ENCODE measurements at places on chromosomes 7 and 10. TPM values are rescaled to one million over a fixed set of nuclear protein-coding genes. Genes with fewer than 3 reads are reported as not detected.

GRCh38 chr10:14102056-14102455 lies 228.7 kb downstream of the FRMD4A start:
- DNase-seq: no peak

The ZNF365 gene
- polyA plus RNA-seq: 0.30 TPM

DNA sequence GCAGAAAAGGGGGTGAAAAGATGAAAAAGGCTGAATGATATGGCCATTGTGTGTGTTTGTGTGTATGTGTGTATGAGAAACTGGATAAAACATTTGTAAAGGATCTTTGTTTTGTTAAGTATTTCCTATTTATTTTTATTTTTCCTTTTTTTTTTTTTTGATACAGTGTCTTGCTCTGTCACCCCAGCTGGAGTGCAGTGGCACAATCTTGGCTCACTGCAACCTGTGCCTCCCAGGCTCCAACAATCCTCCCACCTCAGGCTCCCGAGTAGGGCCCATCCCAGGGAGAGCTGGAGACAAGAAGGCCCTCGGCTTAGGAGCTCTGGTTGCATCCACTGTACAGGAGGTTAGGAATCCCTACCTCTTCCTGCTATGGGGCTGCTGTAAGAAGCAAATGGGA lies 6.9 kb upstream of the CALML5 start:
- DNase-seq: no peak

- DNase-seq: no peak
Observed at GRCh38 chr7:16061630-16062029, 359.7 kb downstream of the CRPPA start.

DNA sequence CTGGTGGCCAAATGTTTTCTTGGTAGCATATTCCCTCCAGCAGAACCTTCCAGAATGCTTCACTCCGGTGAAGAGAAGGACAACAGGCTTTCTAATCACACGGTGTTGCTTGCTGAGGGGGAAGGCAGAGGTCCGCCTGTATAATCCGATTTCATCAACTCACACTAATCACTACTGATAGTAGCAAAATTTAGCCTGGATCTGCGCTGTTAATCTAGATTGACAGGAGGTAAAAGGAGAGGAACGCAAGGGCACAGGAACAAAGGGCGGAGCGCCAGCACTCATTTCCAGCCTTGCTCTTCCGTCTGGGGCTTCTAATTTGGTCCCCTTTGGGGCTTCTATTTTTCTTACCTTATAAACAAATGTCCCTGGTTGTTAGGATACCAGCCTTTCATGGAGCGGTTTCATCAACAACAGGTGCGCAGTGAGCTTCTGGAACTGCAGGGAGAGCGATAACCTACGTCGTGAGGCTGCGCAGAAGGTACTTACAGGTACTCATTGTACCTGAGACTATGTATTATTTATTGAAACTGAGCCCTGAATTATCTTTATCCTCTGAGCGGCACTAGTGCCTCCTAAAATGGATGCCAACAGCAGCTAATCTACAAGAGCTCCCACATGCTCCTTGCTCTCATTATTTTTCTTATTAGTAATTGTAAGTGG lies 150.6 kb downstream of the CACNB2 start:
- no peak for DNase-seq

DNA sequence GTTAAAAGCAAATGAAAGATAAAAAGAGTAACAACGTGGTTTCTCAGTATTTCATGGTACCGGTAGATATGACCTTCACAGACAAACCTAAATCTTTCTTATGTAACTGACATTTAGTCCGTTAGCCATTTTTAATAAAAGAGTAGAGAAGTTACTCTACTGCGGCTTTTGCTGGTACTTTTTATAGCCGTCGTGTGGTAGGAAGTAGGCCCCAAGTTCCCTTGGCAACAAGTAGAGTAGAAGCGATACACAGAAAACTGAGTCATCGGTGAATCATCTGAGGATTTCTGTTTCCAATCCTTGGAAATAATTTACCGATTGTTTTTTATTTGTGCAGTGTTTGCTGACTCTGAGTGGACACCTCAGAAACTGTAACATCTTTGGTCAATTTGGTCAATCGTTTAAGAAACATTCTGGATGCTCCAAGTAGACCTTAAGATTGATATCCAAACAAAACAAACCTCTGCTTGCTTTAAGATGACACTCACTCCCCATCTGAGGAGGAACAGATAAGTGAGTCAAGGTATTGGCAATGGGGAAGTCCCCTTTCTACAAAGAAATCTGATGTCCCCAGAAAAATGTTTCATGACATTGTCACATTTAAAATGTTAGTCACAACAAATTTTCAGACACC lies 63.9 kb upstream of the AHR start:
- DNase-seq: peak; percentile 74

DNA sequence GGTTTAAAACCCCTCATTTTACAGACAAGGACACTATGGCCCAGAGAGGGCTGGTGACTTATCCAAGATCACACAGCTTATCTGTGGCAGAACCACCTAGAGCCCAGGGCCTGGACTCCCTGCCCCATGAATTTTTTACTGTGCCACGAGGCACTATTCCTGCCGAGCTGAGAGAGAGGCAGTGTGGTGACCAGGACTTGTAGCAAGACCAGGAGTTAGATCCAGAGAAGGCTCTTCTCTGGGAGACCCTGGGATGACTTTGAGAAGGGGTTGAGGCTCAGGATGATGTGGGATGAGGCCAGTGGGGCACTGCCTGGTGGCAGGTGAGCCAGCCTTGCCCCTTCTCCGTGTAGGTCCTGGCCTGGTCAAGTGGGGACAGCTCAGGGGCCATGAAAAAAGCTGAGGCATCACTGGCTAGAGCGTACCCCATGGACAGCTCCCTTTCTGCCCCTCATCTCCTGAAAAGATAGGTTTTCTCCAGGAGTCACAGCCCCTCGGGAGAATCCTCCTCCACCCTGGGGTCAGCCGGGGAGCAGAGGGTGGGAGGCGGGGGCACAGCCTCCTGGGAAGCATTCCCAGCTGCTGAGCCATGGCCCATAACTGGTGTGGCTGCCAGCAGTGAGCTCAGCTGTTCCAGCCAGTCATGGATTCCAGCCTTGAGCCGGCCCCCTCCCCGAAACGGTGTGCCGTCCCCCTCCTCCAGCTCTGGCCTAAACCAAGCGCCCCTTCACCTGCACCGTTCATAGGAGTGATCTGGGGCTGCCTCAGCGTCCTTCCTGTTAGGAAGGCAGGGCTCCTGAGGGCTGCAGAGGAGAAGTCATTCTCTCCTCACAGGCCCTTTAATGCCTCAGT lies 5.8 kb downstream of the FLNC start:
- peak; percentile 88 for DNase-seq

- DNase-seq: peak; percentile 92
Observed at GRCh38 chr7:53111031-53111430, 75.6 kb downstream of the POM121L12 start.

- no peak for DNase-seq
Observed at GRCh38 chr7:47937711-47938573, 10.3 kb downstream of the PKD1L1 start.

GRCh38 chr7:94510582-94511496 lies 1.2 kb downstream of the CASD1 start:
- peak; percentile 87 for DNase-seq

DNA sequence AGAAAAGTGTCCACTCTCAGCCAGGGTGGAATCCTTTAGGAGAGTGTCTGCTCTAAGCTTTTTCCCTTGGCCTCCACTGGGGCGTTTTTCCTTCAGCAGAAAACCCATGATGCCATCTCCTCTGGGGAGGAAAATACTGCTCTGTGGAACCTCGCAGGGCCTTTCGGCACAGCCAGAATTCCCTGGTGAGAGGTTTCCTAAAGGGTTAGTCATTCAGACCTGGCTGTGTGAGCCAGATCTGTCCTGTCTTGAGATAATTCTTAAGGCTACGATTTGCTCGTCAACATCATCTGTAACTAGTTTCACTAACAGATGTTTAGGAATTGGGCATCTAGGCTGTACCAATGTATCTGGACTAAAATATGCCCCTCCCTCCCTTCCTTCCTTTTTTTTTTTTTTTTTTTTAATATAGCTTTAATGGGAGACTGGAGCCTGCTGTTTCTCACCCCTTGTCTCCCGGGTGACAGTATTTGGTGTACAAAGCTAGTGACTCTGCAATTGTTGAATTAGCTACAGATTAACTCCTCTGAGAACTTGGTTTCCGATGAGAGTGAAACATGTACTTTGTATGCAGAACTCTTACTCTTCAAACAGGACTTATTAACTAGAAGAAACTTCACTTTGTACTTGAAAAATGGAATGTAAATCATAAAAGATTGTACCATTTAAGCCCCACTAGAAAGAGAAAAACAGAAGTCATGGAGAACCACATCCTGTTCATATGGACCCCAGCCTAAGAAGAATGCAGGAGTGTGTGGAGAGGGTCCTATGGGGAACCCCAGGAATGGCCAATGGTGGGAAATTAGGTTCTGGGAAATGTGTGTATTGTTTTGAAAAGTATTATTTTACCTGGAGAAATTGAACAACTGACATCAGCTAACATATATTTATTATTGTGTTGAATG lies 230.9 kb downstream of the CAMK1D start:
- DNase-seq: no peak

DNA sequence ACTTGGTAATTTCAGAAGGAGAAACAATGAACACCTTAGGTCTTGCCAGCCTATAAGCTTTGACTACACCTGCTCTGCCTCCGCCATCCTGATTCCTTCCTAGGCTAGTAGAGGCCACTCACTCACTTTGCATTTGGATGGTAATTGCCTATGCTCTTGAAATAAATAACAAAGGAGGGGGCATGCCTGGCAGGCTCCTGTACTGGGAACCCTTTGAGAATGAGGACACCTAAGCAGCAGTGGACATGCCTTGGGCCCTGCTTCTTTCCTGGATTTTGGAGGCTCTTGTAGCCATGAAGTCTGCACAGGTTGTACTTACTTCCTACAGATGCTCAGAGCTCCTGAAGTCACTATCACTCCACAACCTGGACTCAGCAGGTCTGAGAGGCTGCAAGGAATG lies 65.8 kb downstream of the BLNK start:
- DNase-seq: no peak

- peak; percentile 47 for DNase-seq
Observed at GRCh38 chr7:16634271-16634738, 11.2 kb downstream of the ANKMY2 start.

DNA sequence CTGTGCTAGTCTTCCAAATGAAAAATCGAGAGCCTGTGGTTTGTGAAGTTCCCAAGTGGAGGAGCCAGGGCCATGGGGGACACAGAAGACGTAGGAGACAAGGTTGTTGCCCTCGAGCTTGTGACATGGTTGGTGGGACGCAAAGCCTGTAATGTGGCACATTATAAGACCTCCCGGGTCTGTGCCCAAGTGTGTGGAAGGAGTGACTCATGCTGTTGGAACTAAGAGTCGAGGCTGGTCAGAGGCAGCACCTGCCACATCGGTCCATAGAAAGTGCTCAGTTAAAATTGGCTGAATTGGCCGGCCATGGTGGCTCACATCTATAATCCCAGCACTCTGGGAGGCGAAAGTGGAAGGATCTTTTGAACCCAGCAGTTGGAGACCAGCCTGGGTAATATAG lies 27.0 kb upstream of the PODXL start:
- no peak for DNase-seq

The MYL10 gene
- polyA plus RNA-seq: 17.5 TPM

The SAMD9 gene
- polyA plus RNA-seq: 2.6 TPM

DNA sequence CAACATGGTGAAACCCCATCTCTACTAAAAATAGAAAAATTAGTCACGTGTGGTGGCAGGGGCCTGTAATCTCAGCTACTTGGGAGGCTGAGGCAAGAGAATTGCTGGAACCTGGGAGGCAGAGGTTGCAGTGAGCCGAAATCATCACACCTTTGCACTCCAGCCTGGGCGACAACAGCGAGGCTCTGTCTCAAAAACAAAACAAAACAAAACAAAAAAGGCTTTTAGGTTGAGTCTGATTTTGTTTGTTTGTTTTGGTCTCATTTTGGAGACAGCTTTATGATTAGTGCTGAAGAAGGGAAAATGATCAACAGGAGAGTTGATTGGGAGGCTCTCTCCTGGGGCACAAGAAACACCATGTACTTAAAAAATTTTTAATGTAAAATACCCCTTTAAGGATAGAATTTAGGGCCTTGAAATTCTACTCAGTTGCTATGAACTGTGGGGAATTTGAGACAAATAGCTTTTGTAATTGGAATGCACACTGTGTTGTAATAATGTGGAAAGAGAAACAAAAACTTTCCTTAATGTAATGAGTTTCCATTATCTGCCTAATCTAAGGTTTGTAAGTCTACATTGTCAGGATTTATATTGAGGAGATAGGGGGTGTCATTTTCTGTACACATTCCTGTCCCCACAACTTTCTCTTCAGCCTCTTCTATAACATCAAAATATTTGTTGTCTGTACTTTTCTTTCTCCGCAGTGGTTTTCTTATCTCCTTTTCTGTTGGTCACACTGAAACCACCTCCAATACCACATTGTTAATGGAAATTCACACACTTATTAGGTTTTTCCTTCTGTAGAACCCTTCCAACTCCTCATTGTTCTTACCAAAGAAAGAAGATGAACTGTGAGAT lies 41.3 kb downstream of the ARID5B start:
- peak; percentile 62 for DNase-seq

The GIMAP5 gene
- 9.6 TPM for polyA plus RNA-seq

DNA sequence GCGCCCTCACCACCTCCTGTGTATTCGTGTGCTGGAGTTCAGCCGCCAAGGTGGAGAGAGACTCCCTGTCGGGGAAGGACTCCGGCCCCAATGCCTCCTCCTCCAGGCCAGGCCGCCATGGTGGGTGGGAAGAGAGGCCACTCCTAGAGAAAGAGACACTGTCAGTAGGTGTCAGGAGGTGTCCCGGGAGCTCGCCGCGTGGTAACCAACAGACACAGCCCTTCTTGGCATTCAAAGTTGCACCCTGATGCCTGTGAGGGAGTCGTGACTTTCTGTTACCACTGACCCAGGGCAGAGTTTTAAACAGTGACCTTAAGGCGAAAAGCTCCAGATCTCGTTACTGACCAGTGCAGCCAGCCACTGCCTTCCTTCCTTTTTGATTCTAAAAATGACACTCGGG lies 155.2 kb downstream of the CUX1 start:
- DNase-seq: no peak

- DNase-seq: peak; percentile 99
Observed at GRCh38 chr10:98349508-98349922, 65.5 kb downstream of the PYROXD2 start.

DNA sequence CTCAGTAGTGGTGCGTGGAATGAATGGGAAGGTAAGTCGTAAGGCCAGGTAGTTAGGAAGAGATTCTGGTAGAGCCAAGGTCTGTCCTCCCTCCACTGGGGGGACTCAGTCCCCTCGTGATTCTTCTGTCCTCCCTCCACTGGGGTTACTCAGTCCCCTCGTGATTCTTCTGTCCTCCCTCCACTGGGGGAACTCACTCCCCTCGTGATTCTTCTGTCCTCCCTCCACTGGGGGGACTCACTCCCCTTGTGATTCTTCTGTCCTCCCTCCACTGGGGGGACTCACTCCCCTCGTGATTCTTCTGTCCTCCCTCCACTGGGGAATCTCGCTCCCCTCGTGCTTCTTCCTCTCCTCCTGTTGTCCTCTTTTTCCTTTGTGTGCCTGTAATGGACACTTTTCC lies 125.1 kb downstream of the CELF2 start:
- DNase-seq: no peak

The GATA3 gene
- polyA plus RNA-seq: 0.20 TPM

DNA sequence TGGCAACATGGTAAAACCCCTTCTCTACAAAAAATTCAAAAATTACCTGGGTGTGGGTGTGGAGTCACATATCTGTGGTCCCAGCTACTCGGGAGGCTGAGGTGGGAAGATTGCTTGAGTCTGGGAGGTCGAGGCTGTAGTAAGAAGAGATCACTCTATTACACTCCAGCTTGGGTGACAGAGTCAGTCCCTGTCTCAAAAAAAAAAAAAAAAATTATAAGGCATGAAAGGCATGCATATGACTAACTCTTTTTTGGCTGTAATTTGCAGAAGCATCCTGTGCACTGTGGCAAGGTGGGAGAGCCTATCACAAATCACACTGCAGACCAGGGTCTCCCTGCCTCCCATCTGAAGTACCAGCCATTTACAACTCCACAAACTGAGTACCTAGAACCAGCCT lies 14.1 kb upstream of the MYPN start:
- no peak for DNase-seq

GRCh38 chr7:39592586-39592985 lies 26.4 kb downstream of the YAE1 start:
- no peak for DNase-seq

Data from muscle of leg (tissue), 16 donors.